ENCODE measurements at places on chromosomes 2 and 18. TPM values are rescaled to one million over a fixed set of nuclear protein-coding genes. Genes with fewer than 3 reads are reported as not detected.

LBH gene
- total RNA-seq, result 121 TPM

DNA sequence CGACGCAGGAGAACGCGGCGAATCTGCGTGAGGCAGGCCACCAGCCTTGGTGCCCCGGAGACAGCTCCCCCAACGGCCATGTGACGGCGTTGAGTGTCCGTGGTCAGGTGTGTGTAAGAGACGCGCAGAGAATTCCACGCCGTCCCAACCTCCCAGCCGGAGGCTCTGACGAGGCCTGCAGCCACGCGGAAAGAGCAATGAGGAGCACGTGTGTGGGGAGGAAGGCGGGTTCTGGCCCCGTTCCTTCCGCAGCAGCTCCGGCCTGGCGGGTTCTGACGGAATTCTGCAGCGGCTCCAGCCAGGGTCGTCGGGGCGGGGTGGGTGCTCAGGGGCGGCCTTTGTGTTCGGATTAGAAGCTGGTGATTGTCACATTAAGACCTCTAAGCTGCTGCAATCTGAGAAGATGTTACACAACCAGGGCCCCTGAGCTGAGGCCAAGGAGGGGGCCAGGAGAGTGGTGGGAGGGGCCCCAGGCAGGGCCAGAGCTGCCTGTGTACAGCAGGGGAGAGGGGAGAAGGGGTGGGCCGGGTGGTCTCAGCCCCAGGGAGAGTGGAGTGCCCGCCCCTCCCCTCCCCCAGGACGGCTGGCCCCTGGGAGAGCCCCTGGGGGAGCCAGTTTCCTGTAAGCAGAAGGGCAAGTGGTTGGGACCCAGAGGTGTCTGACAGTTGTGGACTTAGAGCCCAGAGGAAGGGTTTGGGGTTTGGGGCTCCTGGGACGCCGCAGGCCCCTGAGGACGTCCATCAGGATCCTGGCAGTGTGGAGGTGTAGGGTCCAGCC is 5.1 kb upstream of the GAL3ST2 start:
- no peak overlapping the region for H3K4me3 ChIP-seq
- no peaks in the 10 kb centered on the region for H3K27me3 ChIP-seq
- H3K4me1 ChIP-seq, result peaks cover 11% of the 10 kb centered on the region
- no peaks in the 10 kb centered on the region for H3K36me3 ChIP-seq
- no peak overlapping the region for H3K27ac ChIP-seq
- no peak for DNase-seq

GRCh38 chr2:215915441-215915840 is 97.9 kb downstream of the MREG start:
- no peak for DNase-seq
- H3K27ac ChIP-seq, result no peak overlapping the region
- H3K27me3 ChIP-seq, result no peaks in the 10 kb centered on the region
- no peak overlapping the region for H3K4me3 ChIP-seq

- no peak overlapping the region for H3K27ac ChIP-seq
- H3K27me3 ChIP-seq, result no peaks in the 10 kb centered on the region
- no peak overlapping the region for H3K4me3 ChIP-seq
- no peaks in the 10 kb centered on the region for H3K4me1 ChIP-seq
Observed at GRCh38 chr18:25279133-25279532, 72.8 kb downstream of the ZNF521 start.

DNA sequence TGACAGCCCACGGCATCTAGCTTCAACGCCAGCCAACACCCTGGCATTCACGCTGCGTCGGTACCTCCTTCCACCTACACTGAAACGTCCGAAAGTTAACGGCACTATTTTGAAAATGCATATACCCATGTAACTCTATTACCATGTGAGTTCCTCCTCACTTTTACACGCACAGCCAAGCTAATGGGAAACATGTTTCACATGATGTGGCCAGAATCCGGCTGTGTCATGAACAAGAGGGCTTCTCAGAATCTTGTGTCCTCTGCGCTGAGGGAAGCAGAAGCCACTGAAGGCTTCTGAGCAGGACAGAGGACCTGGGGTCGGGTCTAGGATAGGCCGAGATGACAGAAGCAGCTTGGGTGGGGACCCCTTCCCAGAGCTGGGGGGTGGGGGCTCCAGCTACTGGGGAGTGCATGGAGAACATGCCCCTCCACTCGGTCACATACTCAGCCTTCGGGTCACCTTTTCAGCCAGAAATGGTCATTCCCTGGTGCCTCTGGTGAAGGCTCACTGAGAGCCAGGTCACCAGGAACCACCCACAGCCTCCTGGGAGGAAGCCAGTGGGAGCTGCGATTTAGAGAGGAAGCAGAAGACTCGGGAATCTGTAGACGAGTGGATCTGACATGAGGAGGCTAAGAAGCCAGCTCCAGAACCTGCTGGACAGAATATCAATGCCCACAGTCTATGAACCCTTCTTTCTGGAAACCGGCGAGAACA is 41.5 kb downstream of the HDAC4 start:
- DNase-seq, result no peak
- H3K27me3 ChIP-seq, result no peaks in the 10 kb centered on the region
- H3K4me1 ChIP-seq, result peaks cover 5% of the 10 kb centered on the region

LAMA1 gene
- not detected for total RNA-seq

RBM44 gene
- 0.63 TPM for total RNA-seq

IL36G gene
- total RNA-seq, result not detected

- H3K27ac ChIP-seq, result peak overlapping the region; percentile 25
- no peak for DNase-seq
- no peaks in the 10 kb centered on the region for H3K36me3 ChIP-seq
- peak overlapping the region; percentile 22 for H3K4me3 ChIP-seq
Observed at GRCh38 chr2:201256082-201256481, 4.3 kb upstream of the CASP8 start.
